Aorta (tissue), 5 donors: ENCODE measurements at places on chromosomes 6 and 20. TPM values are rescaled to one million over a fixed set of nuclear protein-coding genes. Genes with fewer than 3 reads are reported as not detected.

EPHA7 gene
- total RNA-seq, result 2.4 TPM

TSBP1 gene
- not detected for total RNA-seq

ALDH8A1 gene
- 1.6 TPM for total RNA-seq

PNPLA1 gene
- not detected for total RNA-seq

MYH7B gene
- total RNA-seq, result 0.88 TPM

- no peaks in the 10 kb centered on the region for H3K4me1 ChIP-seq
- H3K36me3 ChIP-seq, result peaks cover 2% of the 10 kb centered on the region
- no peaks in the 10 kb centered on the region for H3K27me3 ChIP-seq
- no peak overlapping the region for H3K4me3 ChIP-seq
Observed at GRCh38 chr6:25606151-25606550, 45.9 kb upstream of the SCGN start.

GRCh38 chr6:107590378-107590777 lies 100.5 kb downstream of the SOBP start:
- H3K27ac ChIP-seq, result no peak overlapping the region
- no peak for DNase-seq
- peaks cover 2% of the 10 kb centered on the region for H3K36me3 ChIP-seq
- no peaks in the 10 kb centered on the region for H3K27me3 ChIP-seq
- H3K4me3 ChIP-seq, result no peak overlapping the region

- no peak overlapping the region for H3K27ac ChIP-seq
- H3K4me1 ChIP-seq, result peaks cover 3% of the 10 kb centered on the region
- H3K36me3 ChIP-seq, result no peaks in the 10 kb centered on the region
- DNase-seq, result no peak
- H3K4me3 ChIP-seq, result no peak overlapping the region
Observed at GRCh38 chr6:89794324-89794723, 25.3 kb downstream of the MDN1 start.

DNA sequence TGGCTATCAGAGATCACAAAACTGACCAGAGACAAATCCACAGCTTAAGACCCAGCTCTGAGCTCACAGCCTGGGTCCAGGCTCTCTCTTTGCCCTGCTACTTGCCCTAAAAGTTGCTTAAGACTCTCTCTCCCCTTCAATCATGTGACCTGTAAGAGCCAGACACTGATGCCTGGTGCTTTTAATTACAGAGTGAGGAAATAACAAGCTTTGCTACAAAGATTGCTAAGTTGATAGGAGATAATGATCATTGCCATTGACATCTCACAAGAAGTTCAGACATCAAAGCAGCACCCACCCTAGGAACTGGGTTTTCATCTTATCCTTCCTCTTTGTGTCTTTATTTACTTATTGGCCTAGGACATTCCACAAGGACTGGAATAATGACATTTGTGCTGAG lies 125.9 kb upstream of the CD93 start:
- no peak overlapping the region for H3K27ac ChIP-seq
- H3K4me3 ChIP-seq, result no peak overlapping the region
- no peaks in the 10 kb centered on the region for H3K36me3 ChIP-seq

GRCh38 chr20:25214426-25214790 lies 18.9 kb downstream of the ENTPD6 start:
- no peak overlapping the region for H3K4me3 ChIP-seq
- H3K27ac ChIP-seq, result no peak overlapping the region
- H3K36me3 ChIP-seq, result peaks cover 8% of the 10 kb centered on the region

GRCh38 chr20:60123652-60124051 lies 165.4 kb downstream of the CDH26 start:
- no peaks in the 10 kb centered on the region for H3K27me3 ChIP-seq
- no peak for DNase-seq

- no peak overlapping the region for H3K27ac ChIP-seq
- H3K27me3 ChIP-seq, result no peaks in the 10 kb centered on the region
- H3K4me1 ChIP-seq, result no peaks in the 10 kb centered on the region
- no peak for DNase-seq
- peaks cover 3% of the 10 kb centered on the region for H3K36me3 ChIP-seq
Observed at GRCh38 chr6:88145298-88145963, 20.7 kb downstream of the CNR1 start.

GRCh38 chr6:114712129-114712662 lies 369.4 kb upstream of the HS3ST5 start:
- no peak overlapping the region for H3K4me3 ChIP-seq
- H3K27ac ChIP-seq, result no peak overlapping the region
- no peaks in the 10 kb centered on the region for H3K27me3 ChIP-seq
- no peak for DNase-seq
- H3K36me3 ChIP-seq, result no peaks in the 10 kb centered on the region

- no peaks in the 10 kb centered on the region for H3K27me3 ChIP-seq
- no peak for DNase-seq
- H3K36me3 ChIP-seq, result no peaks in the 10 kb centered on the region
- H3K4me1 ChIP-seq, result no peaks in the 10 kb centered on the region
- no peak overlapping the region for H3K27ac ChIP-seq
Observed at GRCh38 chr6:159865226-159865920, 25.4 kb upstream of the MAS1 start.

GRCh38 chr6:147563472-147563871 lies 55.0 kb downstream of the SAMD5 start:
- no peak overlapping the region for H3K27ac ChIP-seq
- H3K4me1 ChIP-seq, result no peaks in the 10 kb centered on the region
- no peaks in the 10 kb centered on the region for H3K36me3 ChIP-seq
- H3K27me3 ChIP-seq, result no peaks in the 10 kb centered on the region

DNA sequence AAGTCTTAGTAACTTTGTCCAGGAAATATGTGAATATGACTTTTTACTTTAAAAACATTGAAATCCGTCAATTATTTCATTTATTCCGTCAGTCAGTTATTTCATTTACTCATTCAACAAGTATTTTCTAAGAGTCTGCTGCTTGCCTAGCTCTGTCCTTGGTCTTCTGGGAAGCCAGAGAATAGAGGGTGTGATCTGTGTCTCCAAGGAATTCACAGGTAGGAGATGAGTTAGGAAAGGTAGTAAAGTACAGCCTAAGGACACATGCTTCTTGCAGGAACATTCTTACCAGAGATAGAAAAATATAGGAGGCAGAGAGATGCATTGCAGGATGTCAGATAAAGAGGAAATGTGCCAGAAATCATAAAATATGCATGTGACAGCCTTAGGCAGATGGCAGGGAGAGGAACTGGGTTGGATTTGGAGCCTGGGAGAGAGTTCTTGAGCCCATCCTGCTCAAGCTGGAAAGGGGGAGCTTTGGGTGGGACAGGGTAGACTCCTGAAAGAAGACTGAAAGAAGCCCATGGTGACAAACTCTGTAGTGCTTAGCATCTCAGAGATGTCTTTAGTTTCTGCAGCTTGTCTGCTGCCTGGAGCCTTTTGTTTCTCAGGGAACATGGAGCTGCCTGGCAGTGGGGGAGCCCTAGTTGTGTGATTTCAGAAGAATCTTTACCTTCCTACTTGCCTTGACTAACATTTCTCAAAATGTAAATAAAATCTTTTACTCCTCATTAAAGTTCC lies 3.5 kb downstream of the SH3BGRL2 start:
- no peak for DNase-seq
- no peak overlapping the region for H3K27ac ChIP-seq
- H3K36me3 ChIP-seq, result no peaks in the 10 kb centered on the region
- peaks cover 4% of the 10 kb centered on the region for H3K4me1 ChIP-seq
- no peaks in the 10 kb centered on the region for H3K27me3 ChIP-seq
